SJSA1 (cell line): ENCODE measurements at places on chromosomes 16 and 17. TPM values are rescaled to one million over a fixed set of nuclear protein-coding genes. Genes with fewer than 3 reads are reported as not detected.

The KRT12 gene
- total RNA-seq = not detected in 2 replicates

- DNase-seq = no peak
- no peaks in the 10 kb centered on the region for H3K36me3 ChIP-seq
- H3K27me3 ChIP-seq = no peaks in the 10 kb centered on the region; the same call in 1 of the 2 replicates
Measured at GRCh38 chr17:51372345-51373004, 112.1 kb downstream of the UTP18 start.

The ZSCAN10 gene
- total RNA-seq = not detected in 2 replicates

The ZNF629 gene
- total RNA-seq = 13.2 and 19.6 TPM in 2 replicates

GRCh38 chr16:73053364-73054124, 5.6 kb upstream of the ZFHX3 start:
- H3K4me1 ChIP-seq = peaks cover 76% of the 10 kb centered on the region
- H3K27me3 ChIP-seq = no peaks in the 10 kb centered on the region
- H3K27ac ChIP-seq = peak overlapping the region; percentile 98
- DNase-seq = peak; percentile 96

DNA sequence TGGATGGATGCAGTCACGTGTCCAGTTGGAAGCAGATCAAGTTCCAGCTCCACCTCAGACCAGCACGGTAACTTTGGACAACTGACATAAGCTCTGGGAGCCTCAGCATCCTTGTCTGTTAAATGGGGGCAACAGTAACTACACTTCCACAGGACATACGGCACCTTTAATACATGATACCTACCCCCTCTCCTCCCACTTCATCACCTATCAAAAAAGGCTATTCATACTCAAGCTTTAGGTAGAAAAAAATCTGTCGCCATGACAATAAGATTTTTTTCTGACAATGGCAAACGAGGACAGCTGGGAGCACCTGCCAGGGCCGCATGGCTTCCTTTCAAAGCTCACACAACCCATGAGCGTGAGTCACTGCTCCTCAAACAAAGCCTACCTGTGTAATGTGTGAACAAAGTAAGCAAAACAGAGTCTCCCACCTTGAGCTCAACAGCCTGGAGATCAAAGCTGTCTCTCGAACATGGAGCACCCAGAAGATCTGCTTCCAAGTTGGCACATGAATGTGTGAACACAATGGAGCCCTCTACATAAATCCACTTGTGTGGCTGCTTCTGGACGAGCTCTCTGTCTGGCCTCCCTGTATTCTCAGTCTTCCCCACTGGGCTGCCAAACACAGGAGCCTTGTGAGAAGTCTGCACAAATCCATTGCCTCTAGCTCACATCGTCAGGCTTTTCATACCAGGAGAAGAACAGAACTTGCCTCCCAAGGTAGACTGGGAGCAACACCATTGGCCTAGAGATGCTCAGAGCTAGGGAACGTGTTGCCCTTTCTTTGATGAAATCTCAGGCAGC, 459.7 kb downstream of the SOX9 start:
- H3K4me1 ChIP-seq = no peaks in the 10 kb centered on the region
- no peak overlapping the region for H3K4me3 ChIP-seq
- DNase-seq = no peak
- no peaks in the 10 kb centered on the region for H3K36me3 ChIP-seq
- H3K27ac ChIP-seq = no peak overlapping the region

DNA sequence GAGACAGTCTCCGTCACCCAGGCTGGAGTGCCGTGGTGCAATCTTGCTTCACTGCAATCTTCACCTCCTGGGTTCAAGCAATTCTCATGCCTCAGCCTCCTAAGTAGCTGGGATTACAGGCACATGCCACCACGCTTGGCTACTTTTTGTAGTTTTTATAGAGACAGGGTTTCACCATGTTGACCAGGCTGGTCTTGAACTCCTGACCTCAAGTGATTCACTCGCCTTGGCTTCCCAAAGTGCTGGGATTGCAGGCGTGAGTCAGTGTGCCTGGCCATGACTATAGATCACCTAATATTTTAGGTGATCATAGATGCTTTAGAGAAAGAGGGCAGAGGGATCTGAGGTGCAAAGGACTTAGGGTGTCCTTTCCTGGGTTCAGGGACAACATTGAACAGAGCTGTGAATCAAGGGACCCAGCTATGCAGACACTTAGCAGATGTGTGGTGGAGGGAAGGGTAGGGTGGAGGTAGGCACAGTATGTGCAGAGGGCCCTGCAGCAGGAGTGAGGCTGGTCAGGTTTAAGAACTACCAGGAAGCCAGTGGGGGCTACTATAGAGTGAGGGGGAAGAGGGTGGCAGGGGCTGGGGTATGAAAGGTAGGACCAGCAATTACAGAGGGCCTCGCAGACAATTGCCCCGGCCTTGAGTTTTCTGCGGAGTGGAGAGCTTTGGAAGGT, 116.5 kb downstream of the CMIP start:
- H3K27ac ChIP-seq = no peak overlapping the region
- no peak overlapping the region for H3K4me3 ChIP-seq
- H3K27me3 ChIP-seq = no peaks in the 10 kb centered on the region
- DNase-seq = no peak
- H3K4me1 ChIP-seq = peaks cover 7% of the 10 kb centered on the region

DNA sequence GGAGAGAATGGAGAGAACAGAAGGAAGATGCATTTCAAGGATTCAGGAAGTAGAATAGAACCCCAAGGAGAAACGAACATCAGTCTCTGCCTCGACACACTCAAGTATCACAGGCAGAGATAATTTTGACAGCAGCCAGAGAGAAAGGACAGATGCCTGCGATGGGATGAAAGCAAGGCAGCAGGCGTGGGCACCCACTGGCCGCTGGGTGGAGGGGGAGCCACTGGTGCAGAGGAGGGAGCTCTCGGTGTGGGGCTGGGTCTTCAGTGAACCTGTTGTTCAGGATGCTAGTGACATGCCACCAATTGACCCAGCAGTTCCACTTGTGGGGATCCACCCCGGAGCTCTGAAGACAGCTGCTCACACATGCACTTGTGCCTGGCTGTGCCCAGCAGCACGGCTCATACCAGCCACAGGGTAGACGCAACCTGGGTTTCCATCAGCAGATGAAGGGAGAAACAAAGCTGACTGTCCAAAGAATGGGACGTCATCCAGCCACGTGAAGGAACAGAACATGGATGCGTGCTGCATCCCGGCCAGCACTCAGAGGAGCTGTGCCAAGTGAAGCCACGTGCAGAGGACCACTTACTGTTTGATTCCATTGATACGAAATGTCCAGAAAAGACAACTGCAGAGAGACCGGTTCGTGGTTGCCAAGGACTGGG, 127.0 kb downstream of the BANP start:
- peaks cover 53% of the 10 kb centered on the region for H3K36me3 ChIP-seq
- no peak overlapping the region for H3K4me3 ChIP-seq
- H3K27me3 ChIP-seq = no peaks in the 10 kb centered on the region
- H3K4me1 ChIP-seq = peaks cover 18% of the 10 kb centered on the region

DNA sequence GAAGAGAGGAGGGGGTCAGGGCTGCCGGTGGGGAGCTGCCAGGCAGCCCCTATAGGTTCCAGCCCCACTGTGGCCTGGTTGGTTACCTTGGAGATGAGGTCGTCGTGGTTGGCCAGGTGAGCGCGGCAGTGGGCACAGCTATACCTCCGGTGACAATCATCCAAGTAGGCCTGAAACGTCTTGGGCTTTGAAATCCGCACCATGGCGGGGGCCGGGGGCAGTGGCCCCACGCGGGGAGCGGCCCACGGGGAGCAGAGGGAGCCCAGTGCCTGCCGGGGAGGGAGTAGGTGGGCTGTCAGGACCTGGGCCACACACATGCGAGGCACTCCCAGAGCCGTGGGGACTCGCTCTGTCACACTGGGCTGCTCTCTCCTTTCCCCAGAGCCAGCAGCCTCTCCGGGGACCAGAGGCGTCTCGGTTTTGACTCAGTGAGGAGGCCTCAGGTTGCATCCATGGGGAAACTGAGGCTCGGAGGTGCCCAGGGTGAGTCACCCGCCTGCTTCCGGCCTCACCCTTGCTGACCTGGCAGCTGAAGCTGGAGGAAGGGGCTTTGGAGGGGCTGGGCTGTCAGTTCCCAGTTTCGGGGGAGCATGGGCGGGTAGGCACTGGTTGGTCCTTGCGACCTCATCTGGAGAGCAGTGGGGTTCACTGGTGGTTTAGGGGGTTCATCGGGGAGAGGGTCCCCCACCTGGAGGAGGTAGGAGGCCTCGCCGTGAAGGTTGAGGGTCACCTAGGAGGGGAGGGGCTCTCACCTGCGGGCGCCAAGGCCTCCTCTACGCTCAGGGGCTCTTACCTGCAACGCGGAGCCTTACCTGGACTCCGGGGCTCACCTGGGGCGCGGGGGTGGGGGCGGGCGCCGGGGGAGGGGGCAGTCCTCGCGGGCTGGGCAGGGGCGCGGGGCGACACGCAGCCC, 591 bp downstream of the YPEL3 start:
- H3K36me3 ChIP-seq = 0 out of 2 replicates have a peak, but pooled peaks cover 8% of the 10 kb centered on the region
- peaks cover 23% of the 10 kb centered on the region for H3K4me1 ChIP-seq
- H3K27ac ChIP-seq = no peak overlapping the region
- no peaks in the 10 kb centered on the region for H3K27me3 ChIP-seq
- no peak for DNase-seq

The ASGR1 gene
- total RNA-seq = 0.16 TPM in 1 of 2 replicates, not detected in the other

DNA sequence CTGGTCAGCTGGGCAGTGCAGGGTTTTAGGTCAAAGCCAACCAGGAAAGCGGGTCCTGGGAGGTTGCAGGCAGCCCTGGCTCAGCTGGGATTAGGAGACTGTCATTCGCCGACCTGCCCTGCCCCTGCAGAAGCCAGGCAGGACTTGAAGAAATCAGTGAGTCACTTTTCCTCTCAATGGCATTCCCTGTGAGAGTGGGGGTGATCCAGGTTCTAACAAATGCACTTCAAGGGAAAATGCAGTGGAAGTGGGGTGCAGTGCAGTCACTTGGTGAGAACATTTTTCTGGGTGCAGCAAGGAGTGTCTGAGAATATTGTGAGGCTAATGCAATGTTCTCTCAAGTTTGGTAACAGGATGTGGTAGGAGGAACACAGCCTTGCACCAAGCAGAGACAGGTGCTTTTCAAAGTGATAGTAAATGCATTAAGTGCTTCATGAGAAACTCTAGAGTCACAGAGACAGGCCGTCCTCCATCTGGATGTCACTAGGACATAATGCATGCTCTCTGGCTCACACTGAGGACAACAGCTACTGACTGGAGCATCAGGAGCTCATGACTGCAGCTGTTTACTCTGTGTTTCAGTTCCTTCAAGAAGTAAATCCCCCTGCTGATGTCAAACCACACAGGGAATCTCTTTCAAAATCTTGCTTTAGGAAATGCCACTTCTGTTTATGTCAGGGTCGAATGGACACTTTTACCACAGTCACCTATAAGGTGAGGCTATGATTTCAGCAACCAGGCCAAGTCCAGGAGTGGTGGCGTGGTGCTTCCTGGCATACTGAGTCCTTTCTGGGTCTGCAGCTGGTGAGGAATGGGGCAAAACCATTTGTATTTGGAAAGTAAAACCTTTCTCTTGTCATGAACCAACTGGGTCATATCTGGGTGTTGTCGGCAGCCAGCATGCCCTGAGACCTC, 16.7 kb downstream of the CDK5R1 start:
- H3K4me1 ChIP-seq = peaks cover 33% of the 10 kb centered on the region
- no peak for DNase-seq
- no peaks in the 10 kb centered on the region for H3K36me3 ChIP-seq
- H3K27me3 ChIP-seq = no peaks in the 10 kb centered on the region
- no peak overlapping the region for H3K4me3 ChIP-seq
- H3K27ac ChIP-seq = peak overlapping the region; percentile 55
